Renal cortical epithelial cell (primary cell): ENCODE measurements at places on chromosomes 7 and 10. TPM values are rescaled to one million over a fixed set of nuclear protein-coding genes. Genes with fewer than 3 reads are reported as not detected.

- no peak for DNase-seq
Measured at GRCh38 chr7:27917119-27917518, 177.2 kb downstream of the TAX1BP1 start.

GRCh38 chr7:24968165-24968564, 11.8 kb downstream of the OSBPL3 start:
- DNase-seq = peak; percentile 96

- peak; percentile 53 for DNase-seq
Measured at GRCh38 chr10:30027057-30028005, 32.1 kb downstream of the JCAD start.

- DNase-seq = no peak
Measured at GRCh38 chr10:29598851-29599311, 35.9 kb downstream of the SVIL start.

The STK17A gene
- total RNA-seq = 97.4 and 111 TPM in 2 replicates

The OPN1SW gene
- total RNA-seq = not detected in 2 replicates
